ENCODE measurements at places on chromosomes 5 and 9.

- DNase-seq: no peak
These were observed 115.5 kb upstream of the IL7R start for GRCh38 chr5:35741126-35741716.

DNA sequence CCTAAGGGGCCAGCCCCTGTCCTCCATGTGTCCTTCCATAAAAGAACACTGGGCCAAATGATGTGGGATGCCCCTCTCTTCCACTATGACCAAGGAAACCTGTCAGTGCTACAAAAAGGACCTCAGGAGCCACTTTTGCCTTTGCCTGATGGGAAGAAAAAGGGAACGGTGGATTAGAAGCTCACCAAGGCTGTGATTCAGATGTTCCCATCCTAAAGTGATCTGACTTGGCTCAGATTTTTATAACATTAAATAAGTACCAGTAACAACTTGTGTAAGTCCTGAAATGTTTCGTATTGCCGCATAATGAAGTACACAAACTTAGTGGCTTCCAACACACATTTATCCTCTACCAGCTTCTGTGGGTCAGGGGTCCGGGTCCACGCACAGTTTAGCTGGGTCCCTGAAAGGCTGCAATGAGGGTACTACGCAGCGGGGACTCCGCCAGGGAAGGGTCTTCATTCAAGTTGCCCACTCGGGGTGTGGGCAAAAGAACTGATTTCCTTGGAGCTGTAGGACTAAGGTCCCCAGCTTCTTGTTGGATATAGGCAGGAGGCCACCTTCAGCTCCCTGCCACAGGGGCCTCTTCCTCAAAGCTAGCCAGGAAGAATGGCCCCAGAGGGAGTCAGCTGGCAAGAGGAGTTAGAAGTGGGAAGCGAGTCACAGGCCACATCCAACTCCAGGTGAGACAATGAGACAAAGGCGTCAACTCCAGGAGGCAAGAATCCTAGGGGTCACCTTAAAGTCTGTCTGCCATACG lies 60.4 kb downstream of the RAPGEF1 start:
- no peak for DNase-seq

DNA sequence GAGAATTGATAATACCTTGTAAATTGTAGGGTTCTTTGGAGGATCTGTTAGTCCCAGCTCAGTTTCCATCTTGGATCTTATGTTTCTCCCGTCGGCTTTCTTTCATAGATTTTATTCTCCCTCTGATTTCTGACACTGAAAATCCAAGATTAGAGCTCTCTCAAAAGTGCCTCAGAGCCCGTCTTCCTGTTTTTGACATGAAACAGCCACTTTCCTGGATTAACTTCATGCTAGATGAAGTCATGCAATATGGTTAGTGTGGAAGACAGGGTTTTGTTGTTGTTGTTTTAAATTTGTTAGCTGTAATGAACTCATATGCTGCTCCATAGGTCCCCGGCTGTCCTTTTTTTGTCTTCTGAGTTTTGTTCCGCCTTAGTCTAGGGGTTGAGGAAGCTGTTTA lies 51.6 kb upstream of the ZFR start:
- DNase-seq: no peak

GRCh38 chr5:96629774-96630173 lies 32.4 kb upstream of the CAST start:
- no peak for DNase-seq

DNA sequence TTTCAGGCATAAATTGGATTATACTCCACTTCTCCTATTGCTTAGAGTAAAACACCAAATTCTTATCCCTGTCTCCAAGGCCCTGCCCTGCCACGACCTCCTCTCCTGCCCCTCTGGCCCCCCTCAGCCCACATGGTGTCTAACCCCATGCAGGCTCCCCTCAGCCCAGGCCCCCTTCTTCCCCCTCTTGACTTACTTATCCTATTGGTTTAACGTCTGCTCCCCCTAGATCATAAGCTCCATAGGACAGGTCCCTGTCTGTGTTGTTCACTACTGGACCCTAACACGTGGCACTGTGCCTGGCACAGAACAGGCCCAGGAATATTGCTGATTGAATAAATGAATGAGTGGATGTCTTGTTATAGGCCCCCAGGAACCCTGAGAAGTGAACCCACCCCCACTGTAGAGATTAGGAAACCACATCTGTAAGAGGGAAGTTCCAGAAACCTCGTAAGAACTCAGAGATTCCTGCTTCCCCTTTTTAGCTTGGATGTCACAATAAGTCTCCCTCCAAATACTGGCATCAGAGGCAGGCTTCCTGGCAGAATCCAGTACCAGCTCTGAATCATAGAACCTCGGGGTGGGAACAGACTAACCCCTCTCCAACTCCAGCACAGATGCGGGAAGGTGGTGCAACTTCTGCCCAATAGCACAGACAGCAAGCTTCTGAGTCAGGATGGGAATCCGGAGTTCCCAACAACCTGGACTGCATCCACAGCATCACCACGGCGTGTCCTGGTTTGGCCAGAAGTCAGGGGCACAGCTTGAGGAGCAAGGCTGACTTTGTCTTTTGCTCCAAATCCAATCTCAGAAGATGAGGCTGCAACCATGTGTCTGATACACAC lies 31.5 kb downstream of the HRH2 start:
- no peak for DNase-seq

- no peak for DNase-seq
These were observed 816.0 kb upstream of the CDH9 start for GRCh38 chr5:27854243-27854852.

DNA sequence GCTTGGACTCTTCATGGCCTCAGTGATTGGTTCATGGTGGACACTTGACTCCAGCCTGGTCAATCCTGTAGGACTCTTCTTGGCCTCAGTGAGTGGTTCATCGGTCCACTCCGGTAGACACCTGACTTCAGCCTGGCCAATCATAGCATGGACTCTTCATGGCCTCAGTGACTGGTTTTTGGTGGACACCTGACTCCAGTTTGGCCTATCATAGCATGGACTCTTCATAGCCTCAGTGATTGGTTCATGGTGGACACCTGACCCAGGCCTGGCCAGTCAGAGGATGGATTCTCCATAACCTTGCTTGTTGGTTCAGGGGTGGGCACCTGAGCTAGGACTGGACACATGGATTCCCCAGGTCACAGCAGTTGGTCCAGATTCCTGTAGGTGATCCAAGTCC lies 106.0 kb upstream of the ERCC6L2 start:
- no peak for DNase-seq

GRCh38 chr5:132378580-132378979 lies 9.1 kb downstream of the SLC22A5 start:
- DNase-seq: no peak

- DNase-seq: no peak
These were observed 220.0 kb downstream of the PDE4D start for GRCh38 chr5:59673438-59674058.

GRCh38 chr5:137095597-137095996 lies 403.5 kb downstream of the SPOCK1 start:
- no peak for DNase-seq

GRCh38 chr5:59385700-59386099 lies 507.8 kb downstream of the PDE4D start:
- no peak for DNase-seq

DNA sequence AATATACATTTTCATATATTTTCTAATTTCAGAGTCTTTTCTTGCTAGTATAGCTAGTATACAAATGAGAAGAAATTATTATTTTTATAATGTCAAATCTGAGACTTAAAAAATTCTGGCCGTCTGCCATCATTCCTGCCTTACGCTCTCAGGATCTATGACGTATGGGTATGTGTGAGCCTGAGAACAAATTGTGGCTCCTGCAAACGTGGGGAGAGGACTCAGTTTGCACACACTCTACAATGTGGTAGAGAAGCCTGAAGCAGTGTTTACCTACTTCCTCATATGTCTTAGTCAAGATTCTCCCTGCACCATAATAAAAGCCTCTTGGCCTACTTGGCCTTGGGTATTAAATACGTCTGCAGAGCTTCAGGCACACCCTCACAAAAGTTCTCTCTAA lies 825.4 kb downstream of the SEMA5A start:
- no peak for DNase-seq

DNA sequence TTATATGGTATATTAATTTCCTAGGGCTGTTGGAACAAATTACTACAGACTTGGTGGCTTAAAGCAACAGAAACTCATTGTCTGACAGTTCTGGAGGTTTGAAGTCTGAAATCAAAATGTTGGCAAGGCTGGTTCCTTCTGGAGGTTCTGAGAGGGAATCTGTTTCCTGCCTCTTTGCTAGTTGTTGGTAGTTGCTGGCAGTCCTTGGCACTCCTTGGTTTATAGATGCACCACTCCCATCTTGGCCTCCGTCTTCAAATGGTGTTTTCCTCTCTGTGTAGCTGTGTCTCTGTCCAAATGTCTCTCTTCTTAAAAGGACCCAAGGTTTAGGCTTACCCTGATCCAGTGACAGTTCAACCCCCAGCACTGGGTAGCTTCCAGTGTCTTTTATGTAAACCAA lies 17.5 kb downstream of the MELK start:
- DNase-seq: no peak

GRCh38 chr5:102754767-102755431 lies at the start of gene PAM:
Gene PAM, plus strand, starts transcription at chr5:102755305. Its CDS starts 110,891 bp downstream, at chr5:102866196.
- DNase-seq: peak; percentile 61

GRCh38 chr5:115415143-115415491 lies 118.7 kb upstream of the CCDC112 start:
- no peak for DNase-seq

- no peak for DNase-seq
These were observed 18.9 kb downstream of the CAMK2A start for GRCh38 chr5:150270541-150271295.

DNA sequence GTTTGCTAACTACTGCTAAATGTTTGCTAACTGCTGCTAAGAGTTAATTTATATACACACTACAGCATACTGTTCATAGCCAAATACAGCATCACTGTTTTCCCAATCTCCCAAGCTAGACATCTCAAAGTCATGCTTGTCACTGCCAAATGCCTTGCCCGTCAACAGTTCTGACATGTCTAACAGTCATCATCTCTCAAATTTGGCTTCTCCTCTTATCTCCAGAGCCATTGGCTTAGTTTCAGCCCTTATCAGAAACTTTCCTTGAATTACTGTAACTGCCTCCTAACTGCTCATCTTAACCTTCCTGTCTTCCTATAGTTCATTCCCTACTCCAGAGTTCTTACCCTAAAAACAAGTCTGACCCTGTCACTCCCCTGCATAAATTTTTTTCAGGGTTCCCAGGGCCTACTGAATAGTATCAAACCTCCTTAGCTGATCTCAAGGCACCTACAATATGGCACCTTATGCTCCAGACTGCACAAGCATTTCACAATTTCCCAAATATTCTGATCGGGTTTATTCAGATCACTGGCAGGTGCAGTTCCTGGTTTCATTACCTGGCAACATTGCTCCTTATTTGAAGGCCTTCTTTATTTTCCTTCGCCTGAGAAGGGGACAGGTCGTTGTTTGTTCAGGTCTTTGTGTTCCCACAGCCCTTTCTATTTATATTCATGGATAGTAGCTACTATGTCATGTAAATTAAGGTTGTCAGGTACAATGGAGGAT lies 55.9 kb upstream of the ANKRD55 start:
- DNase-seq: no peak

DNA sequence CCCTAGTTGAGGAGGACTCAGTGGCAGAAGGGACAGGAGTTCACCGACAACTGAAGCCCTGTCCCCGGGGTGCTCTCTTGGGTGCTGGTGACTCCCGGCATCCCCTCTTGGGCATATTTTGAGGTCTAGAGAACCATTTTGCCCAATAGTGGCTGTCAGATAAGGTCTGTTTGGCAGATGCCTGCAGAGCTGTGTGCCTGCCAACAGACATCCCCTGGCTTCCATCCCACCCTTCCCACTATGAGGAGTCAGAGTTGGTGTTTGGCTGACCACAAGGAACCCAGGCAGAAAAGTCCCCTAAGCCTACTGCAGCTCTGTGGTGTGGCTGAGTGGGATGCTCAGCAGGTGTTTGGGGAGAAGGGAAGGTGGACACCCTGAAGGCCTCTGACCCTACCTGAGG lies 207.0 kb downstream of the AUH start:
- no peak for DNase-seq

- no peak for DNase-seq
These were observed 1275.4 kb upstream of the CDH18 start for GRCh38 chr5:21263361-21263760.

DNA sequence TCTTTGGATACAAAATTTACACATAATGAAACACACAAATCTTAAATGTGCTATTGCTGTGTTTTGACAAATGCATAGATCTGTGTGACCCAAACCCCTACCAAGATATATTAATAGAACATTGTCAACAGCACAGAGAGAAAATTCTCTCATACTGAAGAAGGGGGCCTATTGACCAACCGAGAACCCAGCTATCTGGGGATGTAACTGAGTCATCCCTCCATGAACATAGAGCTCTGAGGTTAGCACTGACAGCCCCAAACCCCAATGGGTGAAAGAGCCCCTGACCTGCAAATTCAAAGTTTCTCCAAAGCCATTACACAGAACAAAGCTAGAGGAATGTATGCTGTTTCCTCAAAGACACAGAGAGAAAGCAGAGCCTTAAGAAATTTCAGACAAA lies 180.8 kb downstream of the PAX5 start:
- DNase-seq: no peak

- no peak for DNase-seq
These were observed 160.8 kb upstream of the IER5L start for GRCh38 chr9:129338724-129339430.

GRCh38 chr9:115591584-115591984 lies 473.6 kb upstream of the TNC start:
- no peak for DNase-seq

DNA sequence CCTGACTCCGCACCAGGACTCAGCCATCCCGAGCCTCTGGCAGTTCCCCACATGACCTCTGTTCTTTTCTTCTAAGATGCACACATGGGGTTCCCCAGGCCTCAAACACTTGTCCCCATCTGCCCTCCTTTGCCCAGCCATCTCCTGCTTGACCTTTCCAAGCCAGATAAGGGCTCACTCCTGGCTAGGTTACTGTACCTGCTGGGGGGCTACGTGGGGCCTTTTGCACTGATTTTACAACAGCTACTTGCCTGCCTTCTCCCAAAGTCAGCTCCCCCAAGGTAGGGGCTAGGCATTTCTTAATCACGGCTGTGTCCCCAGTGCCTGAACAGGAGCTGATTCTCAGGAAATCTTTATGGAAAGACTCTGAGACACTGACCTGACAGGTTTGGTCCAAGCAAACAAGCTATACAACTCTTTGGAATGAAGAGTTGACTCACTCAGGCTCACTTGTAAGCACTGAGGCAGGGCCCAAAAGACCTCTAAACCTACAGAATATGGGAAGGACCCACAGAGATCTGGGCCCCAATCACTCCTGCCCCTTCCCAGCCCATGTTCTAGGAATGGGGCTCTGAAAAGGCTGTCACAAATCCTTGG lies 2.5 kb downstream of the MACROH2A1 start:
- no peak for DNase-seq

- no peak for DNase-seq
These were observed 82.6 kb downstream of the OSTF1 start for GRCh38 chr9:75170898-75171360.

GRCh38 chr5:7690557-7690956 lies 160.4 kb downstream of the CFAP90 start:
- no peak for DNase-seq

GRCh38 chr5:83494087-83494620 lies 22.6 kb downstream of the VCAN start:
- no peak for DNase-seq

Measured in effector CD4-positive, alpha-beta T cell (primary cell).